ENCODE measurements at places on chromosomes 11 and 22.
A peak's percentile ranks its signal among the peaks of the same experiment; 100 is the strongest.

- DNase-seq: peak; percentile 38
Observed at GRCh38 chr11:35083431-35084238, 55.3 kb upstream of the CD44 start.

GRCh38 chr11:119029340-119030028 lies 1.2 kb downstream of the SLC37A4 start:
- DNase-seq: no peak

- no peak for DNase-seq
Observed at GRCh38 chr22:41169157-41169556, 36.0 kb upstream of the L3MBTL2 start.

DNA sequence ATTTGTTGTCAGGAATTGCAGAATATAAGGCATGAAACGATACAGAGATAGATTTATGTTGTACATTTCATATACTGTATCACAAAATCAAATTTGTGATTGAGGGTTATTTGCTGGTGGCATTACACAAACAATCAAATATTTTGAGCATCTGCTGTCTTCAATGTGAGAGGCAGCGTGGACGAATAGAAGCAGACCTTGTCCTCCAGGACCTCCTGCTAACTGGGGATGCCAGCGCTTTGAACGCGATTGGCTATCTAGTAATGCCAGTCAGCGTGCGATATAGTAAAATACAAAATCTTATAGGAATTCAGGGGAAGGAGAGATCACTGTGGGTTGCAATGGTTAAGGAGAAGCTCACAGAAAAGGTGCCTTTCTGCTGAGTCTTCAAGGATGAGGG lies 631 bp upstream of the SNX19 start:
- DNase-seq: no peak

DNA sequence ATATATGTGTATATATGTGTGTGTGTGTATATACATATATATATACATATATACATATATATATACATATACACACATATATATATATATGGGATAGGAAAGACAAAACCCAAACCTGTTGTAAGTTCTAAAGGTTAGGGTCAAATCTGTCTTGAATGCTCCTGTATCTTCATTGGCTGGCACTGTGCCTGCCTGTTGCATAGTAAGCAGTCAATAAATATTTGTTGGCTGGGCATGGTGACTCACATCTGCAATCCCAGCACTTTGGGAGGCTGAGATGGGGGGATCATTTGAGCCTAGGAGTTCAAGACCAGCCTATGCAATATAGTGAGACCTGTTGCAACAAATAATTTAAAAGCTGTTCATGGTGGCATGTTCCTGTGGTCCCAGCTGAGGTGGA lies 205.4 kb downstream of the DBX1 start:
- no peak for DNase-seq

DNA sequence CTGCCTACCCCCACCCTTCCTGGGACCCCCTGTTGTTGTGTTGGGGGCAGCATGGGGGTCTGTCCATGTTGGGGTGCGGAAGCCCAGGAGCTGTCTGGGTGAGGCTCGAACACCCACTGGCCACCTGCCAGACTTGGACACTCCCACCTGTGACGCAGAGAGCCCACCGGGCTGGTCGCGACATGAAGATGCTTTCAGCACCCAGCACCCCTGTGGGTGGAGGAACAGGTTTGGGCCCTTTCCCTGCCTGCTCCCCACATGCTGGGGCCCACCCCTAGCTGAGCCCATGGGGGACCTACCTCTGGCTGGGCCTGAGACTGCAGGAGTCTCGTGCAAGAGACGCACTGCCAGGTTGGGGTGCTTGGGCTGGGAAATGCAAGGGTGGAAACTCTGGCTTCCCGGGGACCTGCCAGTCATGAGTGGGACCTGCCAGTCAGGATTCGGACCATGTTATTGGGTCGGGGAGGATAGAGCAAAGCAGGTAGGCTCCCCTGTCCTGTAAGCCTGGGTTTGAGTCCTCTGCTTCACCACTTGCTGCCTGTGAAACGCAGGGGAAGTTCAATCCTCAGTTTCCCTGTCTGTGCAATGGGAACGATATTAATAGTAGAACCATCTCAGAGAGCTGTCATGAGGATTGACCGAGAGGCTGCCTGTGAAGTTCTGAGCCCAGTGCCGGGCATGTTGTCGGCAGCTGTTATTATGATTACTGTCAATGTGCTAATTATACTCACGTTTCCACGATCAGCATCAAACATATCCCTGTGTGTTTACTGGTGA lies 24.1 kb downstream of the KIAA1671 start:
- DNase-seq: no peak

GRCh38 chr11:76030286-76030685 lies 176.0 kb downstream of the WNT11 start:
- no peak for DNase-seq

DNA sequence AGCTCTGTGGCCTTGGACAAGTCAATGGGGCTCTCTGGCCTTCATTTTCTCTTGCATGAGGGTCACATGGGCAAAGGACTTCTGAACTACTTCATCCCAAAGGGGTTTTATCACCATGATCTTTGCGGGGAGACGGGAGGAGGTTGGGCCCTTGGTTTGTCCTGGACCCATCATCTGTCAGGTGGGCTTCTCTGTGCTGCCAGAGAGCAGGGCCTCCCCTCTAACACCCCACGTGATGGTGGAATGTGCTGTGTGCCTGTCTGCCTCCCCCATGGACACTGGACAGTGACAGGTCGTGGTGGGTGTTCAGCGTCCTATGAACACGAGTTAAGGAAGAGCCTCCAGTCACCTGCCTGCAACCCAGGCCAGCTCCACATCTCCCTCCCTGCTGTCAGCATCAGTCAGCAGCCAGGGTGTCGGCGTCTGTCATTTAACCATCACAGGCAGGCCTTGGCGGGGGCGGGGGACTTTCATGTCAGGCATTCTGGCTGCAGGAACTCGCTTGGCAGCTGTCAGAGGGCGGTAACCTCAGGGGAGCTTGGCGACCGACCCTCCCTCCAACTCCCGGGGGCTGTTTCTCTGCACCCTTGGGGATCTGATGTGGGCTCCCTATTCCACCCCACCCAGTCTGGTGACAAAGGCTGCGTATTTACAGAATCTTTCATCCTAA lies 2.6 kb upstream of the SUN2 start:
- no peak for DNase-seq

DNA sequence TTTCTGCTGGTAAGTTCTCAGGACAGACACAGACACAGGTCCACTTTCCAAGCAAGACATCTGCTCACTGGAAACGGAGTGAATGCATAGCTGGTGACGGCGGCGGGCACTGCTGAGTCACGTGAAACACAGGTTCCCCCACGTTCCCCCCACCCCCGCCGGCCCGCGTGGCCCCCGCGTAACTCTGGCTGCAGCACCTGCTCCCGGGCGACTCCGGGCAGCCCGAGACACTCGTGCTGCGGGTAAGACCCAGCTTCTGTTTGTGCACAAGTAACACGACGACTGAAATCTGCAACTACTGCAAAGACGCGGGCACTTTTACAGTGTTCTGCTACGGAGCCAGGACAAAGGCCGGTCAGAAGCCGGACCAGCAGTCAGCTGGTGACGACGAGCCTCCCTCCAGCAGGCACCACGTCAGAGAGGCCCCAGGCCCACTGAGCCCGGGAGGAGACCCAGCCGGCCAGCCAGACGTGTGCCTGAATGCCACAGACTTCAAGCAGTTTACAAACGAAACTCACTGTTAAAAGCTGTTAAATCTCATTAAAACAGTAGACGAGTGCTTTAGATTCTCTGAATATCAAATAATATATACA lies 12.9 kb upstream of the ARFGAP3 start:
- DNase-seq: no peak

GRCh38 chr11:128581561-128582272 lies 5.6 kb downstream of the ETS1 start:
- no peak for DNase-seq

GRCh38 chr22:20384865-20385264 lies 9.1 kb upstream of the ZNF74 start:
- no peak for DNase-seq

- DNase-seq: peak; percentile 92
Observed at GRCh38 chr22:19962246-19962908, 20.8 kb upstream of the TXNRD2 start.

DNA sequence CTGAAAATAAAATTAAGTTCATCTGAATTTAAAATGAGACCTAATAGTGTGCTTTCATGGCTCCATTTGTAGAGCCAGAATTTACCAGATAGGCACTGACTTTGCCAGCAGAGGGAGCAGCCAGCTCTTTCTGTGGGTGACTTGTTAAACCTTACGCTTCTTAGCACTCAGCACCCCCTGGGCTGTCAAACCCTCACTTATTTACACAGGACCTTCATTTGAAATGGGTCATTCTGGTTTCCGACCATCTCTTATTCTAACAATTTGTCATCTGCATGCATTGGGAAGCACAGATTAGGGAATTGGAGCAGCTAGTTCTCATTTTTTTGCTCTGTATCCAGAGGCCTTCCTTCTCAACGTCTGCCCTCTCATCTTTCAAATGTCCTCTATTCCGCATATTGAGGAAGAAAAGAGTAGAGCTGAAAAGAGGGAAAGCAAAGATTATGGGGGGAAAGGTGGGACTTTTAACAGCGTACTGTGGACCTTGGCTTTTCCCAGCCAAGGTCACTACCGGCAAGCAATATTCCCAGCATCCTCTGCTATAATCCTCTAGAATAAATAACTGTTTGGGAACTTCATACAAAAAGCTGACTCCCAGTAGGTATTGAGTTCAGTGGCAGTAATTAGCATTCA lies 3.1 kb downstream of the ASRGL1 start:
- DNase-seq: peak; percentile 68

DNA sequence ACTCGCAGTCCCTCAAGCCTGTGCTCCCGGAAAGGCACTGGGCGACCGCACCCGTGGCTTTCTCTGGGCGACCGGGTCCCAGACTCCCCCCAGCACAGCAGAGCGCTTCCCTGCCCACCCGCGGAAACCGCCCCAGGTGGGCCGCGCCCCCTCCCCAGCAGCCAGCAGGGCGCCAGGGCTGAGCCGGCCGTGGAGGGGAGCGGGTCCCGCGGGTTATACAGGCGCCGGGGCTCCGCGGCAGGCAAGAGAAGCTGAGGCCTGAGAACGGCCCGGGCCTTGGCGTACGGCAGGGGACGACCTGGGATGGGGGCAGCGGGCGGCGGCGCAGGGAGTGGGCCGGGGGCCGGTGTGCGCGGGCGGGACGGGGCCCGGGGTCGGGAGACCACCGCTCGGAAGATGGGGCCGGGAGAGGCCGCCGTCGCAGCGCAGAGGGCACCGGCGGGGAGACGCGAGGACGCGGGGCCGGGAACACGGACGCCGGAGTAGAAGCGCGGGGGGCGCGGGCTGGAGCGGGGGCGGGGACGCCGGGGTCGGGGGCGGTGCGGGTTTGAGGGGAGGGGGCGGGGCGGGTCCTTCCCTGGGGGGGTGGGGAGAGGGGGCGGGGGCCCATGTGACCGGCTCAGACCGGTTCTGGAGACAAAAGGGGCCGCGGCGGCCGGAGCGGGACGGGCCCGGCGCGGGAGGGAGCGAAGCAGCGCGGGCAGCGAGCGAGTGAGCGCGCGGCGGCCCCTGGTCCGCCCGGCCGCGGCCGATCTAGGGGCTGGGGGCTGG lies at the start of gene MDK:
MDK (plus strand) TSS at position 622 of the 771 bp plus-strand sequence. CDS start 389 bp downstream, outside the sequence.
- no peak for DNase-seq

DNA sequence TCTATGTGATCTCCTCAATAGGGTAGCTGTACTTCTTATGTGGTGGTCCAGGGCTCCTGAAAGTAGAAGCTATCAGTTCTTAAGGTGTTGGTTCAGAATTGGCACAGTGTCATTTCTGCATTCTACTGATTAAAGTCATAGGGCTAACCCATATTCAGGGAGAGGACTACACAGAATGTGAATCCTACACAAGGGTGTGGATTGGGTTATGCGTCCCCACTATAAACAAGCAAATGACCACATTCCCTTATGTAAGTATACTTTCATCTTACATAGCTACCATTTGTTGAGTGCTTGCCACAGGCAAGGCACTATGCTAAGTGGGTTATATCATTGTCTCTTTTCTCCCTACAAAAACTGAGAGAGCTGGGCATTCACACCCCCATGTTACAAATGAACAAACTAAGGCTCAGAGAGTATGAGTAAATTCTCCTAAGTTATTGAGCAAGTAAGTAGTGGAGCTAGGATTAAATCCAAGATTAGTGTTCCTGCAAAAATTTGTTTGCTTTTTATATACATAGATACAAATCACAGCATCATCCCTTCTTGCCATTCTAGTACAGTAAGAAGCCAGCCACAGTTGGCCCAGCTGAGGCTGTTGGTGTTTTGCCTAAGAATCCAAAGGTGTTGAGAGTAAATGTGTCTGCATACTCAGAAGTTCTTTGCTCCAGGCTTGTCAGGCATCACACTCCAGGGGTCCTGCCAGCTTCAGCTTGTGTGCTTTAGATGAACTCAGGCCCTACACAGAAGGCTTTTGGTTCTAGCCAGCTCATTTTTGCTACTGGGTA lies 157.8 kb downstream of the KIF18A start:
- DNase-seq: no peak

GRCh38 chr11:69704508-69705253 lies 859 bp upstream of the FGF19 start:
- peak; percentile 72 for DNase-seq

- no peak for DNase-seq
Observed at GRCh38 chr11:32436751-32437494, 1.6 kb upstream of the WT1 start.

DNA sequence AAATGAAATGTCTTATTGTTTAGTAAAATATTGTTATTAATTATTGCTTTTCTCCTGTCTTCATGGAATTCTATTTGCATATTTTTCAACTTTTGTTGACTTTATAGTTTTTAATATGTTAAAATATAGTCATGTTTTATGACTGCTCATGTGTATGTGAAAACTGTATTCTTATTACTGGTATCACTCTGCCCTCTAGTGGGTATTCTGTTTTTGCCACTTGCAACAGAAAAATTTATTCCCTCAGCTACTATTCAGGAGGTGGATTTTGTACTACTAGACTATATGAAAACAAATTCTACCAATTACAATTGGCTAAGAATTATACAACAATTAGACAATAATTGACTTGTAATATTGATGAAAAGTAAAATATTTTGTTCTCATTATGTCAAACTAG lies 45.0 kb downstream of the OR4C6 start:
- DNase-seq: peak; percentile 64

DNA sequence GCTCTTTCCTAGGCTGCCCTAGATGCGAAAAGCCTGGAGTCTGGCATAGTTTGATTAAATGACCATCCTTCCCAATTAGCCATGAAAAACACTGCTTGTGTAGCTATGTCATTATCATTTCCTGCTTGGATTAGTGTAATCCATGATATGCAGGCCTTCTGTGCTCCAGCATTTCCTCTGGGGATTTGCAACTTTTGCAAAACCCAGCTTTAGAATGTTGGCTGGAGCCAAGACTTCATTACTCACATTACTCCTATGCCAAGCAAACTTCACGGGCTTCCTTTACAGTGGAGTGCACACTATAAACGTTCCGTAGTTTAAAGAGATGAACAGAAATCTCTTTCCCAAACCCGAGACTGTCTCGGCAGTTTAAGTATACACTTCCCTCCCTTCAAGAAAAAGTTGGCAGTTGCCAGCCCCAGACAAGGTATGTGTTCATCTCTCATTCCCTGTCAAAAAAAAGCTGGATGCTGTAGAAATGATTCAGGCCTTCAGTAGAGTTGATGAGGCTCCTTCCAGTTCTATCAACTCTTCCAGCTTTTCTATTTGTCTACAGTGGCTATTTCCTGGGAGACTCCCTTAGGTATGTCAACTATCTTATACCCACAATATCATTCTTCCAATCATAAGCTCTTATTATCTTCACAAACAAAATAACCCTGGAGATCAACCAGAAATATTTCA lies 180.0 kb downstream of the MAML2 start:
- no peak for DNase-seq

- peak; percentile 85 for DNase-seq
Observed at GRCh38 chr11:12288212-12288930, 89.0 kb upstream of the PARVA start.

All from SK-MEL-5 (cell line).